ENCODE measurements at places on chromosomes 4 and X.

DNA sequence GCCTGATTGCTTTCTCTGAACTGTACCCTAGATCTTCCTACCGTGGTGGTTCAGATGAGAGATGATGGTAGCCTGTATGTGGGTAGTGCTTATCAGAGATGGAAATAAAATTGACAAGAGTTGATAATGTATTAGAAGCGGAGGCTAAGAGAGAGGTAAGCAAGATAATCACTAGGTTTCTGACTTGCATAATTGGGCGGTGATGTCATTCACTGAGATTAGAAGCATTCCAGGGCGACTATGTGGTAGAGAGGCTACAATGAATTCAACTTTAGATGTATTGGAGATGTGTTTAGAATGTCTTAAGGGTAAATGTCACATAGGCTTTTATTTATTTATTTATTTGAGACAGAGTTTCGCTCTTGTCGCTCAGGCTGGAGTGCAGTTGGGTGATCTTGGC lies 415 bp upstream of the TENM3 start:
- no peak for DNase-seq

DNA sequence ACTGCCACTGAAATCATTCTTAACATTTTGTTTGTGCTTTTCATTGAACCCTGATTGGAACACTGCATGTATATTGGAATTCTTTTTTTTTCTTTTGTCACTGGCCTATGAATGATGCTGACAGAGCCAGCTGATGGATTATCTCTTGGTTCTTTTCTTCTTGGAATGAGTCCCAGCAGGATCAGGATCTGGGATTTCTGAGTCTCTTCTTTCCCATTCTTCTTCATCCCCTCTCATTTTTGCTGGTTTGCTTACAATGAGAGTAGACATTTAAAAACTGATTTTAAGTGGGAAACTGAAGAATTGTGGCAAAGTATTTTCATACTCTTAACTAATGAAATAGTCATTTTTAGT lies 9.0 kb downstream of the DCUN1D4 start:
- no peak for DNase-seq

DNA sequence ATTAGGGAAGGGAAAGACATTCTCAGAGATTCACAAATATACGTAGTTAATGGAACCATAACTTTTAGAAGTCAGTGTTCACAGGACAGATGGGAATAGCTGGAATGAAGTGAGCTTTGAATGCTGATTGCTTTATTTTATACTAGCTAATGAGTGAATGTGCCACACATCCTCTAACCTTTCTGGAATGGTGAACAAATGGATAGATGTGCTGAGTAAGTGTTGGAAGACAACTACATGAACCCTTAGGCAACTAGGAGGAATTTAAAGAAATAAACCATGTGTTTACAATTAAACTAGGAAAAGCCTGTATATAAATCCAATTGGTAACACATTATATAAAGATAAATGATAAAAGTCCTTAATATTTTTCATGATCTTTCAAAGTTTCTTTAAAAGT lies 91.6 kb upstream of the LIMCH1 start:
- DNase-seq, result no peak

DNA sequence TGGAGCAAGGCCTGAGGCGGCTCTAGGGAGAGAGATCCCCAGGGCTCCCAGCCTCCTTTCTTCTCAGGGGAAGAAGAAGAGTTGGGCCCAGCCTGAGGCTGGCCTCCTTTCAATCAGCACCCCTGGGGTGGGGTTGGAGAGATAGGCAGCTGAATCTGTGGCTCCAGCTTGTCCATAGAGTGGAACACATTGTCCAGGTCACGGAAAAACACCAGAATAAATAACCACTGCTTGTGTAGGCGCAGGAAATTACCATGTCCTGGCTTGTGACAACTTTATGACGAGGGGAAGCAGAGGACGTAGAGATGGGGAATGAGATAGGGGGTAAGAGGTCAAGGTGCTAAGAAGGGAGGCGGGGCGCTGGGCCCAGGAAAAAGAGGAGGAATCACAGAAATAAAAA lies 80.8 kb upstream of the EFNB1 start:
- DNase-seq, result no peak

DNA sequence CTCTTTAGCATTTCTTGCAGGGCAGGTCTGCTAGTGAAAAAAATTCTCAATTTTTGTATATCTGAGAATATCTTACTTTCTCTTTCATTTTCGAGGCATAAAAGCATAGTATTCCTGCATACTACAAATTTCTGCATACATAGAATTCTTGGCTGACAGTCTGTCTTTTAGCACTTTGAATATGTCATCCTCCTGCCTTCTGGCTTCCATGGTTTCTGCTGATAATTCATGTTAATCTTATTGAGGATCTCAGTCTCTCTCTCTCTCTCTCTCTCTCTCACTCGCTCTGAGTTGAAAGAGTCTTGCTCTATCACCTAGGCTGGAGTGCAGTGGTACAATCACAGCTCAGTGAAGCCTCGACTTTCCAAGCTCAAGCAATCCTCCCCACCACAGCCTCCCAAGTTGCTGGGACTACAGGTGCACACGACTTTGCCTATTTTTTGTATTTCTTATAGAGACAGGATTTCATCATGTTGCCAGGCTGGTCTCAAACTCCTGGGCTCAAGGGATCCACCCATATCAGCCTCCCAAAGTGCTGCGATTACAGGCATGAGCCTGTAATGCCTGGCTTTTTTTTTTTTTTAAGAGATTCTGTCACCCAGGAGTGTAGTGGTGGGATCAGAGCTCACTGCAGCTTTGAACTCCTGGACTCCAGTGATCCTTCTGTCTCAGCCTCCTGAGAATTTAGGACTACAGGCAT lies 161.3 kb downstream of the FNIP2 start:
- DNase-seq, result no peak

GRCh38 chr4:122456231-122457116 lies at the start of gene IL2:
Gene IL2 (minus strand): TSS chr4:122456725. CDS start chr4:122456440, 285 bp downstream.
- no peak for DNase-seq

GRCh38 chr4:20612313-20612712 lies 87.9 kb upstream of the PACRGL start:
- DNase-seq, result no peak

DNA sequence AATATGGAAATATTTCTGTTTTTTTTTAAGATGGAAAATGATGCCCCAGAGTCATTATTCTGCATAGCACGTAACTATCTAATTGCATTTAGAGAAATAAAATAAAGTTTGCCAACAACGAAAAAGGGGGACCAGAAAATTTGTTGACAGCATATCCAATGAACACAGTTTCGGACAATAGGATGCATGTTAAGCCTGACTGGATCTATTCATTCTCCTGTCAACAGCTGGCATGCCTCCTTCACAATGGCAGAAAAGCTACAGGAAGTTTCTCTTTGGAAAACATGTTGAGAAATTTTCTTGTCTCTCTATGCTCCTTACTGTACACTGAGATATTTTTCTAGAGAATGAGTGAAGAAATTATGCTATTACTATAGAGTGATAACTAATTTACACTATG lies 262.5 kb downstream of the GRID2 start:
- no peak for DNase-seq

DNA sequence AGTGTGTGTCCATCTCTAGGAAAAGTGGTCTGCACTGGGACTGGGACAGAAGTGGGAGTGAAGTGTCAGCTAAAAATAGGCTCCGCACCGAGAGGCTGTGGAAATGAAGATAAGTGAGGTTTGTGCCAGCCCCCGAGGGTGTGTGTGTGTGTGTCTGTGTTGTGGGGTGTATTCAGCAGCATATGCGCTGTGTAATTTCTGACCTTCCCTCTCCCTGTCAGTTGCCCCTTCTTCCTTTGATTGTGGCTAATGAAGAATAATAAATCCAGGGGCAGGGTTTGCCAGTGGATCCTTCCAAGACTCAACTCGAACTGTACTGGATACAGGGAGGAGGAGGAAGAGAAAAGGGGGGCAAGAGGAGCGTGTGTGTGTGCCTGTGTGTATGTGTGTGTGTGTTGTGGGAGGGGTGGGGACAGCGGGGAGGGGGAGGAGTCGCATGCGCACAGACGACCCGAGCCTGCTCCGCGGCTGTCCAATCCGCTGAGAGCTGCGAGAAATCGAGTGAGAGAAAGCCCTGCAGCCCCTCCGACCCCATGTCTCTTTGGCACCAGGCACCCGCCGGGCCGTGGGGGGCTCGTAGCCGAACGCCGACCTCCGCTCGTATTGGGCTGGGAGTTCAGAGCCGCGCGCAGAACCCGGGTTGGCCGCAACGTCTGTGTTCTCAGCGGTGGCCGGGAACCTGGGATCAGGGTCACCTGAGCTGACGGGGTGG lies 916 bp upstream of the POU4F2 start:
- DNase-seq, result no peak

GRCh38 chr4:154739111-154739510 lies 4.7 kb upstream of the LRAT start:
- no peak for DNase-seq

GRCh38 chr4:173159791-173160190 lies 8.8 kb upstream of the GALNT7 start:
- DNase-seq, result no peak

DNA sequence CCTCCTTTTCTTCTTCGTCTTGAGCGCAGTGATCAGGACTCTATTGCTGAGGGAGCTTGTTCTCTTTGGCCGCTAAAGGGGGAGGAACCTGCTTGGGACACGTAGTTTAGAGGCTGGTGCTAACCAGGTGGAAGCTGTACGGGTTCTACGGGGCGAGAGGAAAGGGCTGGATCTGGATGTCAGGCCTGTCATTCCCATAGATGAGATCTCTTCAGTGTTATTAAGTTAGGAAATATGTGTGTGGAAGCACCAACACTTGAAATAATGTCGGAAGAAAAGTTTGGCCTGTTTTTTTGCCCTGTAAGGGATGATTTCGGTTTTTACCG lies 643 bp downstream of the SRP72 start:
- DNase-seq, result no peak

GRCh38 chrX:84047339-84047738 lies 140.7 kb downstream of the RPS6KA6 start:
- DNase-seq, result no peak

DNA sequence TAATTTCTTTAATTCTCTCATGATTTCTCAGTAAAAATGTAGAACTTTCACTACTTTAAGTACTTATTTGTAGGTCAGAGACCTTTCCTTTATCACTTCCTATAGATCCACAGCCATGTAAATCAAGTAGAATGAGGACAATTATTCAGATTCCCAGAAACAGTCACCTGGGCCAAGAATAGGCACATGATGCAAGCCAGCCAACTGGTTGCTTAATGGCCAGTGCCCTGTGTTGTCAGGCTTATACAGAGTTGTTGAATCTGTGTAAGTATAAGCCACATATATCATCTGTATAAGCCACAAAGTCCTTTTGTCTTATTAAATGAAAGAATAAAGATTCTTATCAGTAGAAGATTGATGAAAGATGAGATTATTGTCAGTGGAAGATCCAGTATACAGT lies 5.2 kb downstream of the BANK1 start:
- no peak for DNase-seq

- no peak for DNase-seq
Observed at GRCh38 chr4:42248972-42249371, 96.5 kb upstream of the BEND4 start.

Data from GM12864 (cell line).